CD4-positive, alpha-beta T cell treated with Interleukin-10 for 1 hour (primary cell): ENCODE measurements at places on chromosomes 13 and 19.

- DNase-seq = peak; percentile 70
These were observed 14.9 kb upstream of the GPR18 start for GRCh38 chr13:99273128-99273527.

- DNase-seq = no peak
These were observed 437.5 kb downstream of the FGF9 start for GRCh38 chr13:22108283-22108942.

GRCh38 chr19:13872695-13873389, 4.1 kb upstream of the NANOS3 start:
- peak; percentile 31 for DNase-seq

GRCh38 chr13:42355491-42356183, 83.7 kb downstream of the AKAP11 start:
- DNase-seq = no peak

DNA sequence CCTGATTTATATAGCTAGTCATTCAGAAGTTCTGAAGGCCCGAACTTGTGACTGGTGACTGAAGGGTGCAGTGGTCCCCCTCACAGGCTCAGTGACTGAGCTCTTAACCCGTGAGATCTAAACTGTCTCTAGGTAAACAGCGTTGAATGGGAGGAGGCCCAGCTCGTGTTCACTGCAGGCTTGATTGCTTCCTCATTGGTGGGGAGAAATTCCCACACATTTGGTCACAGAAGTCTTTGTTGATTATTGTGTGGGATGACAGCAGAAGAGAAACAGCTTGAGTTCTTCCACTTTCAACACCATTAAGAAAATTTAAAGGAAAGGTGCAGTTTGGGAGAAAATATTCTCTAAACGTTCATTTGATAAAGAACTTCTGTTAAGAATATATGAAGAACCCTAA, 1178.0 kb downstream of the UQCRFS1 start:
- DNase-seq = no peak

GRCh38 chr13:93690139-93690538, 463.5 kb downstream of the GPC6 start:
- DNase-seq = no peak

GRCh38 chr13:44230736-44231135, 142.9 kb upstream of the SERP2 start:
- DNase-seq = no peak

DNA sequence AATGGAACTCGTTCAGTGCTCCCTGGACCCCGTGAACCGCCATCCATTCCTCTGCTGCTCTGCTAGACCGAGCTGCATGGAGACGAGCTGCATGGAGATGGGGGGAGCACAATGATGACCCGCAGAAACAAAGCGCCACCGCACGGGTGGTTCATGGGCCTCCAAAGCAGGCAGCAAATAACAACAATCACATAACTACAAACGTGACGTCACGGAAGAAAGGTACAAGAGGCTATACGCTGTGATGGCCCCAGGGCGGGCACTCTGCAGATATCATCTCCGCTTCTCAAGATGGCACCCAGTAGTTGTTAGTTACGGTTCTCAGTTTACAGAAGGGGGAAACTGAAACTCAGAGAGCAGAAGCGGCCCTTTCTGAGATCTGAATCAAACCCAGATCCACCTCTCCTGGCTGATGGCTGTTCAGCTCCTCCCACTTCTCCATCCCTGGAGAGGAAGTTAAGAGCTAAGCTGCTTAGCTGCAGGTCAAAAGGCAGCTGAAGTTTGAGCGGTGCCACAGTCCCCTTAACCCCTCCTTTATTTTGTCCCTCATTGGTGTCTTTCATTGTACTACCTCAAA, 1.7 kb downstream of the ATP13A1 start:
- peak; percentile 70 for DNase-seq

- DNase-seq = no peak
These were observed 805.7 kb downstream of the PCDH9 start for GRCh38 chr13:66424422-66424821.

GRCh38 chr19:55257461-55258420, 1.1 kb downstream of the PPP6R1 start:
- DNase-seq = peak; percentile 26

DNA sequence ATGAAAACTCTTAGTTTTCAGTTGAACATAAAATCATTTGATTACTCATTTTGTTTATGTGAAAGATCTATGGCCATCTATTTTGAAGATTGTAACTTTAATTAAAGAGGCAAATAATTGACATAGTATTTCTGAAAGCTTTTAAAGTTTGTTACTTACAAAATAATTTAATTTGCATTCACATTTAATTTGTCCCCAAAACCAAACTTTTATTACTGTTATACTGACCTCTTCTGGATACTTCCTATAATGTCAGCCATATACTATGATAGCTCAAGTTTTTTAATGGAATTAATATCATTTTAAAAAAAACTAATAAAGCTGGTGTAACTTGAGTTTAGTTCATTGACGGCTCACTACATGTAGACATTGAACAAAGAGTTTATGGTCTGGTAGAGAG, 4.9 kb upstream of the SGCG start:
- DNase-seq = no peak

DNA sequence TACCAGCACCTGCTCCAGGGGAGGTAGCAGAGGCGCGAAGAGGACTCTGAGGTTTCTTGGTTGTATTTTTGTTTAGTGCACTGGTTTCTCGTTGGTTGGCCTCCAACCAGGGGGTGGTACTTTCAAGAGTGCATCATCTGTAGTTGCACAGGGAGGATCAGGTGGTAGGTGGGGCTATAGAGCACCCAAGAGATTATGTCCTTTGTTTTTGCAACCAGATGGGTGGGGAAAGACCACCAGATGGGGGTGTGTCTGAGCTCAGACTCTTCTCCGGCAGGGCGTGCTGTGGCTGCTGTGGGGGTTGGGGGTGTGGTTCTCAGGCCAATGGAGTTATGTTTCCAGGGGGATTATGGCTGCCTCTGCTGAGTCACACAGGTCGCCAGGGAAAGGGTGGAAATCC, 254.4 kb upstream of the KLF12 start:
- DNase-seq = no peak

- no peak for DNase-seq
These were observed 23.8 kb downstream of the CYP4F12 start for GRCh38 chr19:15696654-15697194.

DNA sequence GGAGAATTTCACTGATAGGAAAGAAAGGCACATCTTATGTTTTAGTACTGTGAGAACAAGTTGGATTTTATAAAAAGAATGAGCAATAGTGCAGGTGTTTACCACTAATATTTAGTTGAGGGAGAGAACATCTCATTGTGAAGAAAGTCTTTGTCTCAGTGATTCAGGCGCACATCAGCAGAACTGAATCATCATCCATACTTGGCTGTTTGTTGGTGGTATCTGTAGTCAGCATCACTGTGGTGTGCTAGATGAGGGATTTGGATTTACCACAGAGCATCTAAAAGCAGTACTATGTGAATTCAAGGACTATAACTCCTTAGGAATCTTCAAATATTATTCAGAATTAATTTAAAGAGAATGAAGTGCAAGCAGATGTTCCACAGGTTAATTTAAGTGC, 1380.5 kb upstream of the ATXN8OS start:
- DNase-seq = no peak

DNA sequence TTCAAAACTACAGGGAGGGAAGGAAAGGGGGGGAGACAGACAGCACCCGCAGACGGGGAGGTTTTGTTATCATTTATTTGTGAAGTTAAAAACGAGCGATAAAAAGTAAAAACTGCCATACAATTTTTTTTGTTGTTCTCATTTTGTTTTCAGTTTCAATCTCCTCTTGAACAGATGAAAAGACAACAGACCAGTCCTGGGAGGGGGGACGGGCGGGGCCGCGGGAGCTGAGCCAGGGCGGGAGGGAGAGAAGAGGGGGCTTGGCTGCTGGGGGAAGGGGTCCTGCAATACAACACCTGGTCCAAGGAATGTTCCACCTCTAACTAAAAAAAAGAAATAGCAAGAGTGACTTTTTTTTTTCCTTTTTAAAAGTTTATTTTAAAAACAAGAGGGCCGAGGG, 11.3 kb downstream of the KHSRP start:
- no peak for DNase-seq

- DNase-seq = no peak
These were observed 56.5 kb downstream of the KCTD12 start for GRCh38 chr13:76829572-76830327.

GRCh38 chr19:35740108-35740422, 2.2 kb downstream of the IGFLR1 start:
- DNase-seq = no peak

GRCh38 chr13:76380446-76381065, 505.6 kb downstream of the KCTD12 start:
- no peak for DNase-seq

DNA sequence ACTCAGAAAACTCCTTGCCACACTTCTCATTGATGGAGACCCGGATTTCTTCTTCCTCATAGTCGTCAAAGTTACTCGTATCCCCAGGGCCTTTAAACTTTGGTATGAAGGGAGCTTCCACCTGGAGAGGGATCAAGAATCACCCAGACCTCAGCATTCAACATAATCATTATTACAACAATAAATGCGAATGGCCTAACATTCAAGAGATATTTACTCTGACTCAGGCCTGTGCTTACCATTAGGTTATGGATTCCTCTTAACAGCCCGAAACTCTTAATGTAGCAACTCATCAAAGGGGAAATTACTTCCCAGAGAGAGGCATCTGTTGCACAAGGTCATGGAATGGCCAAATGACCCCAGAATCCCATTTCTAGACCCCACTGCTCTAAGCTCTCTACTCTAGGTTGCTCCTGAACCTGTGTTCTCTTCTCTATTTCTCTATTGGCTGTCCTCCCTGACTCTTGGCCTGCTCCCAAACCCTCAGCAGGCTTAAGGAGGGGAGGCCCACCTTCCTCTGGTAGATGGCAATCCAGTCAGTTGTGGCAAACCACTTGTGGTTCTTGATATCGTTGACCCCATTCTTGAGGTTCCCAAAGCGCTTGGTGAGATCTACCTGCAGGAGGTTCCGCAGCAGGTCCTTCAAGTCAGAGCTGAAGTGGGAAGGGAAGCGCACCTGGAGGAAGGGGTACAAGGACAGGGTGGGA, 2.7 kb upstream of the SAMD1 start:
- no peak for DNase-seq

GRCh38 chr19:43700395-43701000, 15.4 kb upstream of the IRGC start:
- DNase-seq = peak; percentile 18

GRCh38 chr13:26390203-26390602, 136.3 kb downstream of the CDK8 start:
- no peak for DNase-seq

- DNase-seq = no peak
These were observed 74.5 kb downstream of the CYSLTR2 start for GRCh38 chr13:48728226-48728625.

- DNase-seq = no peak
These were observed 706.4 kb upstream of the SLC10A2 start for GRCh38 chr13:103772576-103772975.

- DNase-seq = no peak
These were observed 67.2 kb upstream of the OLFM4 start for GRCh38 chr13:52961256-52961910.

- DNase-seq = no peak
These were observed 564 bp downstream of the SIGLECL1 start for GRCh38 chr19:51251468-51251820.

DNA sequence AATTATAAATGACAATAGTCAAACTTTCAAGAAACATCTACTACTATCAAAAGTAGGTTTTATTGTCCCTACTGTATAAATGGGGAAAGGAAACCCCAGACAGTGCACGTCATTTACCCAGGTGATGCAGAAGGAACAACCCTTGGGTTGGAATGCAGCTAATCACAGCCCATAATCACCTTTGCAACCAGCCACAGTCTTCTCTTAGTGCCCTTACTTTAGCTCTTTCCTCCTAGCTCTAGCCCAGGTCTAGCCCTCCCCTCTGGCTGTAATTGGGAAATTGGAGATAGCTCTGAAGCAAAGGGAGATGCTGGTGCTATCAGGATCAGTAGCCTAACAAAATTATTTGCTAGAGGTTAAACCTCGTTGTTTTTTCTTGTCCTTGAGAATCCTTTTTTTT, 25.5 kb upstream of the TSC22D1 start:
- no peak for DNase-seq

GRCh38 chr19:55640043-55640576, 692 bp upstream of the ZNF580 start:
- DNase-seq = peak; percentile 81

DNA sequence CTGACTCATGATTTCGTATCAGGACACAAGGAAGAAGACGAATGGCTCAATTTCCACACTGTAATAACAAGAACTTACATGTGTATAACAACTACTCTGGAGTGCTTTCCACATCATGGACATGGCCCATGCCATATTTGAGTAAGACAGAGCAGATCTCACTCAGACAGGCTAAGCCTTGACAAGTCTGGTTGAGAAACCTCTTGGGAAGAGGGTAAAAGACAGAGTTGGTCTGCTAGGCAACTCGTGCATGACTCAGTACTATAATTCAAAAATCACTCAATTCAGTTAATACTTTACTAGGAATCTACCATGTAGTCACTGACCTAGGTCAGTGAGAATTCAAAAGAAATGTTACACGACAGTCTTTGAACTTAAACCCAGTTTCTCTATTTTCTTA, 5.7 kb upstream of the THSD1 start:
- no peak for DNase-seq

- DNase-seq = no peak
These were observed 209.2 kb downstream of the RBM26 start for GRCh38 chr13:79196843-79197242.

DNA sequence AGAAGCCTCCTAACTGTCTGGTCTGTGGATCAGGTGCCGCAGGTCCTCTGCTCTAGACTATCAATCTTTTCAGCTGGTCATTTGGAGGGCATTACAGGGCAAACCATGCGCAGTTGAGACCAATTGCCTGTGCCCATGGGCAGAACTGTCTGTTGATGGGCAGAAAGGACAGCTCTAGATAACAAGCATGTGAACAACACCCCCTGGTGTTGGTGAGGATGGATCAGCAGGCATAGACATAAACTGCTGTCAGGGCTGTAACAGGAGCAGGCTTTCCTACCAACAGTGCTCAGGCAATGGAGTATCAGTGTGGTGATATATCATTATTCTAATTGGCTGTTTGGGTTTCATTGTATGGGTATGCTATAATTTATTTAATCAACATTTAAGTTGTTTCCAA, 104.7 kb upstream of the KL start:
- peak; percentile 33 for DNase-seq

DNA sequence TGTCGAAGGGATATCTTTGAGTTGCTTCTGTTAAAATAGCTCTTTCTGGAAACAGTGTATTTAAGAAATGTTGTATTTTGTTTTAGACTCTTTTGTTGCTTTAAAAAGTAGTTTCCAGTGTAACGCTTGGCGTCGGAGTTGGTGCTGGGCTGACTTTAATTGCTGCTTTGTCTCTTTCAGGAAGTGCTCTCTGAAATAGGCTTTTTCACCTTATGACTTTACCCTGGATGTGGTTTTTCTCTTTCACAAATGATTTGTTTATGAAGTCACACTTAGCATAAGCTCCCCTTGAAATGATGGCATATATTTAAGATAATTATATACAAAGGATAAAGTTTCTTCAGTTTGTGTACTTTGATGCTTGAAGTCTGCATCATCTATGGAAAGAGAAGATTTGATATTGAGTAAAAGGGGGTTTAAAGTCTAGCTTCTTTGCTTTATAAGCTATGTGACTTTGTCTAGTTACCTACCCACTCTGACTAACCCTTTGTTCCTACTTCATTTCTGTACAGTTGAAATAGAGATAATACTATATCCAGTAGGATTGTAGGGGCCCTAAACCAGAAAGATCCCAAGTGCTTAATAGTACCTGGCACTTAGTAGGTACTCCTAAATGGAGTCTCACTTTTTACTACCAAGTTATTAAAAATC, at the start of gene GPR18:
Gene GPR18, minus strand, starts transcription at position 170 of the 651 bp plus-strand sequence. CDS start 2,507 bp downstream, outside the sequence.
- DNase-seq = peak; percentile 67

GRCh38 chr19:20289186-20289585, 122.2 kb downstream of the ZNF486 start:
- no peak for DNase-seq

- DNase-seq = no peak
These were observed 158.1 kb downstream of the KATNAL1 start for GRCh38 chr13:30149248-30149647.
